ENCODE measurements at places on chromosomes 13 and 19.
A peak's percentile ranks its signal among the peaks of the same experiment; 100 is the strongest.

- peak; percentile 45 for DNase-seq
These were observed 31.7 kb downstream of the IER2 start for GRCh38 chr19:13181747-13182388.

DNA sequence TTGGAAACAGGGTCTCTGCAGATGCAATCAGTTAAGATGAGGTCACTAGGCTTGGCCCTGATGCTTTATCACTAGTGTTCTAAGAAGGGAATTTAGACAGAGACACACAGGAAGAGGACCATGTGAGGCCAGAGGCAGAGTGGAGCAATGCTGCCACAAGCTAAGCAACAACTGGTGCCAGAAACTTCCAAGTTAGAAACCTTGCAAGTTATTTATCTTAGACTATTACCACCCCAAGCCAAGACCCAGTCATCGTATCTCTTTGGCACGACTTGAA, 81.1 kb downstream of the DOCK9 start:
- peak; percentile 11 for DNase-seq

GRCh38 chr19:1396019-1396767, 5.1 kb downstream of the GAMT start:
- no peak for DNase-seq

DNA sequence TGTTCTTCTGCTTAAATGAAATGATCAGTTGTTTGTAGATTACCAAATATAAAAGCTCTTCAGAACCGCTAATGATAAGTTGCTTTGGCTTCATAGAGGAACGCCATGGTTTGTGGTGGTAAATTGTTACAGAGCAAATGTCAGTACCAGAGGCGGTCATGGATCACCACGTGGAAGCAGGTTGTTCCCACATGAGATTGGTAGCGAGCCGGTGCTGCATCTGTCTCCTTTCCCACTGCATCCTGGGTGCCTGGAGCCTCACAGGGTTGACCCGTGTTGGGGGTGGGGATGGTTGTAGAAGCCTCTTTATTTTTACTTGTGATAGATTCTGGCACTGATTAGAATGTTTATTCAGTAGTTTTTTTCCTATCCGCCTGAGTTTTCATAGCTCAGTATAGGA, 14.7 kb downstream of the GARRE1 start:
- no peak for DNase-seq

DNA sequence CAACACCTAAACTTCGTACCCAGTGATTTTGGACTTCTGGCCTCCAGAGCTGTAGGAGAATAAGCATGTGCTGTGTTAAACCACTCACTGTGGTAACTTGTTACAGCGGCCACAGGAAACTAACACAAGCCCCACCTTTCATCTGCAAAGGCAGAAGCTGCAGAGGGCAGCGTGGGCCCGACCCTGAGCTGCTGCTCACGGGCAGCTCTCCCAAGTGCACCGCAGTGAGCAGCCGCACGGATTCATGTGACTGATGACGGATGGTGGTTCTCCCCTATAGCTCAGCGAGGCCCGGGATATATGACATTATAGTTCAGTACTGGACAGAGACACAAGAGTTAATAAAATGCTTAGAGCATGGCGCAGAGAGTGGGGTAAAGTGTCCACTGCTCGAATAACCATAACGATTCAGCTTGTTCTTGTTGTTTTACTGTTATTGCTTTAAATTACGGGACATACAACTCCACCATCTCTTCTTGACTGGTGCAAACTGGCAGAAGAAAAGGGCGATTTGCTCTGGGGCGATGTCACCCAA, 21.9 kb downstream of the VRK3 start:
- DNase-seq, result no peak

- DNase-seq, result no peak
These were observed 37.4 kb downstream of the LSM14A start for GRCh38 chr19:34209726-34210125.

DNA sequence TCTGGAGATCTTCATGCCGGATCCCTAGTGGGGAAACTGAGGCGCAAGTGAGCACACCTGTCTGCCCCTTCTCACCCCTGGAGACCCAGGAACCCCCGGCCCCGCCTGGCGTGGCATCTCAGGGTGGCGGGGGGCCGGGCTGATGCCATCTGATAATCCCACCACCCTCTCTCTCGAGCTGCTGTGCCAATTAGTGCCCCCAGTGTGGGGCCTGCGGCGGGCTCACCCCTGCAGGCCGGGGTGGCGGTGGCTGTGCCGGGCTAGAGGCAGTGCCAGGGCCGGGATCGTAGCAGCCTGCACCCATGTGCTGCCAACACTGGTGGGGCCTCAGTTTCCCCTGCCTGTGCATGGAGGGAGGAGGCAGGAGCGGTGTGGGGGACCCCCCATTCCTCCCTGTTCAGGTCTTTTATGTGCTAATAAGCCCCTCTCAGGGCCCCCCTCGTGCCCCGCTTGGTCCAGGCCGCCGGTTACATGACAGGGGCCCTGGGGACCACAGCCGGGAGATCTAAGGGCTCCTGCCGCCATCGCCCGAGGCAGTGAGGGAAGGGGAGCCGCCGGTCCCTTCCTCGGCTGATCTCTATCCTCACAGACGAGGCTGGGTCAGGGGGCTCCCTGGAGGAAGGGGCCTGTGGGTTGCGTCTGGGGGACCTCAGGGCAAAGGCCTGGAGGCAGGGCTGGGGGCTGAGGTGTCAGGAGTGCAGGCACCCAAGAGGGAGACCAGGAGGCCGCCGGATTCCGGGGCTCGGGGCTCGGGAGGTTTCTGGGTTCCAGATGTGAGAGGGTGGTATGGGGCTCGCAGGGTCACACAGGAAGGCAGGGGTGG, 8.3 kb downstream of the EFNA2 start:
- DNase-seq, result no peak

DNA sequence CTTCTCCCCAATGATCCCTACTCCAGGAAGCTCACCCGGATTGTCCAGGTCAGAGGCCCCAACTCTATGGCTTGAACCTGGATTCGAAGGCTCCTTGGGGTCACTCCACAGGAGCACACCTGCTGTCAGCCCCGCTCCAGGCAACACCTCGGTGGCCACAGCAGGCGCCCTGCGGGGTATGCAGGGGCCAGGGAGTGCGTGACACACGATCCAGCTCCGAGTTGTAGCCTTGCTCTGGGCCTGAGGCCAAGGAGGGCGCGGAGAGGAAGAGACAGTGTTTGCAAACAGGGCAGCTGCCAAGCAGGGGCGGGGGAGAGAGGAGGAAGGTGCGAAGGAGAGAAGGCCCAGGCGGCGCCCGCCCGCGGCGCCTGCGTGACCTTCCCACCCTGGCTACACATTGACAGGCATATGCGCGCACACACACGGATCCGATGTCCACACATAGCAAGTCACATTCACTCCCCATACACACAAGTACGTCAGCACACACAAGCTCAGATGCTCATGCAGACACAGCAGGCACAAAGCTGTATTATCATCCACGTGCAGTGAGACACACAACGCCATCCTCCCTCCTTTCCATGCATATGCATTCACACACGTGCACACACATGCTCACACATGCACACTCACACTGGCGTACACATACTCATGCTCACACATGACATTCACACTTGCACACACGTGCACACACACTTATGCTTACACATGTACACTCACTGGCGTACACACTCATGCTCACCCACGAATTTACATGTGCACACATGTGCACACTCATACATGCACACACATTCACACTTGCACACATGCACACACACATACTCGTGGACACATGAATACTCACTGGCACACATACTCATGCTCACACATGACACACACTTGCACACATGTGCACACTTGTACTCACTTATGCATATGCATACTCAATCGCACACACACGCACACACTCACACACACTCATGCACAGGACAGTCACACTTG, 10.4 kb downstream of the SBK2 start:
- peak; percentile 68 for DNase-seq

DNA sequence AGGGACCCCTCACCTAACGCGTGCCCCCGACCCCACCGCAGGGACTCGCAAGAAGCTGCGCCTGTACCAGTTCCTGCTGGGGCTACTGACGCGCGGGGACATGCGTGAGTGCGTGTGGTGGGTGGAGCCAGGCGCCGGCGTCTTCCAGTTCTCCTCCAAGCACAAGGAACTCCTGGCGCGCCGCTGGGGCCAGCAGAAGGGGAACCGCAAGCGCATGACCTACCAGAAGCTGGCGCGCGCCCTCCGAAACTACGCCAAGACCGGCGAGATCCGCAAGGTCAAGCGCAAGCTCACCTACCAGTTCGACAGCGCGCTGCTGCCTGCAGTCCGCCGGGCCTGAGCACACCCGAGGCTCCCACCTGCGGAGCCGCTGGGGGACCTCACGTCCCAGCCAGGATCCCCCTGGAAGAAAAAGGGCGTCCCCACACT, 4.7 kb upstream of the MYBPC2 start:
- peak; percentile 89 for DNase-seq

GRCh38 chr13:48571126-48571913, 38.4 kb upstream of the RCBTB2 start:
- peak; percentile 88 for DNase-seq

GRCh38 chr13:25738342-25739196, 313.2 kb downstream of the SHISA2 start:
- DNase-seq, result peak; percentile 29

DNA sequence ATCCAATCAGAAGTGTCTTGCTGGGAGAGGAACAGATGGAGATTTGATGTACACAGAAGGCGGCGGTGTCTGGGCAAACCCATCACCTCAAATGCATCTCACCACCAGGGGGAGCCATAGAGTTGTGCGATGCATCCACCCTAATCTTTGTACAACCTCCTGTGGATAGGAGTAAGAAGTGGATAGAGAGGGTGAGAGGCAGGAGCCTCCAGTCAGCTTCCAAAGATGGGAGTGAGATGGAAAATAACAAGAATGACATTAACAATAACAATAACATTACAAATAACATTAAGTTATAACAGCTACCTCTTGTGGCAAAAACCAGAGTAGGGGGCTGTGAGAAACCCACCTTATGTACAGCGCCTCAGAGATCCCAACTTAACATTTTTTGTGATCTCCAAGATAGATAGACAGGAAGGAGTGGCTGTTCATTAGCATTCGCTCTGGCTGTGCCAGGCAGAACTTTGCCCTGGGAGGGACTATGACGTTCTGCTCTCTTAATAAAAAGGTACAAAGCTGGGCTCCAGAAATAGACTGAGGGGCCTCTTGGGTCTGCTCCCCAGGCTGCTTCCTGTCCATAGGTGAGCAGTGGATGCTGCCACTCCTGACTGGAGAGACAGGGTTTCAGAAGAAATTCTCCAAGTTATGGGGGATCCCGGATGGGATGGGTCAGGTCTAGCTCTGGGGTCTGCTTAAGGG, 5.2 kb upstream of the CEACAM18 start:
- peak; percentile 57 for DNase-seq

DNA sequence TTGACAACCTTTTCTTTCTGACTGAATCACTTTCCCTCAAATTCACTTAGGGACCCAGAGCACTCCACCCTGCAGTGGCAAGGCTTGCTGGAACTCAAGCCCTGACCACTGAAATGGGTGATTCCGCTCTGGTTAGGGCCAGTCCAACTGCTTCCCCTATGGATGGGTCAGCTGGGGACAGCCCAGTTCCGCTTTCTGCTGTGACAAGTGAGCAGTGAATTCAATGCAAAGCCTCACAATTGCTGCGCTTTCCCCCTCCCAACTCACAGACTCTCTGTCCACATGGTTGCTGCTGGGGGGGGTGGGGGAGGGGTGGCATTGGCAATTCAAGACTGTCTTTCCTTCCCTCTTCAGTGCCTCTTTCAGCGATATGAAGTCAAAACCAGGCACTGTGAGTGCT, 18.7 kb downstream of the CD70 start:
- no peak for DNase-seq

GRCh38 chr19:797528-798414, 519 bp downstream of the PTBP1 start:
- DNase-seq, result peak; percentile 90

GRCh38 chr19:40906512-40906911, 24.5 kb upstream of the CYP2A7 start:
- DNase-seq, result no peak

GRCh38 chr13:51768378-51768921, 35.5 kb downstream of the DHRS12 start:
- no peak for DNase-seq

DNA sequence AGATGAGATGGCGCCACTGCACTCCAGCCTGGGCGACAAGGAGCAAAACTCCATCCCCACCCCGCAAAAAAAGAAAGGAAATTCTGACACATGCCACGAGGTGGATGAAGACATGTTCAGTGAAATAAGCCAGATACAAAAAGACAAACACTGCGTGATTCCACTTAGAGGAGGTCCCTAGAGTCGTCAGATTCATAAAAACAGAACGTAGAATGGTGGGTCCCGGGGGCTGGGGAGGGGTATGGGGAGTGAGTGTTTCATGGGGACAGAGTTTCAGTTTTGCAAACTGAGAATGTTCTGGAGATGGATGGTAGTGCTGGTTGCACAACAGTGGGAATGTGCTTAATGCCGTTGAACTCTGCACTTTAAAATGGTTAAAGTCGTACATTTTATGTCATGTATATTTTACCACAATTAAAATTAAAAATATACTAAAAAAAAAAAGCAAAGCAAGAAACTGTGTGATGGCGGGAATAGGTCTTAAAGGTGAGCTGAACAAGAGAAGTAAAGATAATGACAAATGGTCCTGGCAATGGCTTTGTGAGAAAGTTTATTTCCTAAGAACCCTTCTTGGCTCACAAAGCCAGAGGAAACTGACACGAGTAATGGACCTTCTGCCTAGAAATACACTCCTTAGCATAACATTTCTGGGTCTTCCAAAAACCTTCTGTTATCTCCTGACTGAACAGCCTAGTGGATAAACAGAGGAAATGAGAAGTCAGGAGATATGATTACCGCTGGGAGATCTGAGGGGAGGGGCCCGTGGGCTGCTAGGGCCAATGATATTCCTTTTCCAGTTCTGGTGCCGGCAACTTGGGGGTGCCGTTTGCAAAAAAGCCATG, 4.2 kb upstream of the SPC24 start:
- DNase-seq, result peak; percentile 64

GRCh38 chr13:53921473-53921872, 892.9 kb downstream of the OLFM4 start:
- DNase-seq, result no peak

GRCh38 chr13:27130979-27131623, 40.5 kb downstream of the USP12 start:
- DNase-seq, result peak; percentile 86

- DNase-seq, result no peak
These were observed 17.1 kb downstream of the CARM1 start for GRCh38 chr19:10888421-10888866.

DNA sequence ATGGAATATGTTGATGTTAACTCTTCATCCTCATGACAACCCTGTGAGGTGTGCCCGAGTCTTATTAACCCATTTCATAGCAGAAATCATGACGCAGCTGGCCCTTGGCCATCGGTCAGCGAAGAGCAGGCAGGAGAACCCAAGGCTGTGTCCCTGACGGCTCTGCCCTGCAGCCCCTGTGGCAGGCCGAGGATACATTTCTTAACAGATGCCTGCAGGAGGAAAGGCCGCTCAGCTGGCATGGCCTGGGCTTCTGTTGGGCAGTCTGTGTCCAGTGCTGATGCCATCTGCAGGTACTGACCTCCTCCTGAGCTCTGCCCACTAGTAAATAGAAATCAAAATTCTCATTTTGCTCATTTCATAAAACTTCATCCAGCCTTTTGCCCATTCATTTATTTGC, 35.4 kb upstream of the MCF2L start:
- DNase-seq, result no peak

GRCh38 chr19:10111405-10111811, at the start of gene P2RY11:
Gene P2RY11 (plus strand): TSS chr19:10111693. CDS start chr19:10111722, 29 bp downstream.
- no peak for DNase-seq
